T-helper 17 cell (primary cell): ENCODE measurements at places on chromosomes 1 and 21.

- peaks cover 1% of the 10 kb centered on the region for H3K36me3 ChIP-seq
- H3K27me3 ChIP-seq: peaks cover 9% of the 10 kb centered on the region
- no peaks in the 10 kb centered on the region for H3K4me1 ChIP-seq
- no peak overlapping the region for H3K27ac ChIP-seq
- DNase-seq: no peak
- no peak overlapping the region for H3K4me3 ChIP-seq
Measured at GRCh38 chr21:31644643-31645042, 14.8 kb upstream of the SOD1 start.

- no peaks in the 10 kb centered on the region for H3K27me3 ChIP-seq
- no peak overlapping the region for H3K4me3 ChIP-seq
- DNase-seq: no peak
- no peaks in the 10 kb centered on the region for H3K36me3 ChIP-seq
- H3K4me1 ChIP-seq: peaks cover 39% of the 10 kb centered on the region
Measured at GRCh38 chr1:15624133-15624714, 7.0 kb downstream of the DDI2 start.

DNA sequence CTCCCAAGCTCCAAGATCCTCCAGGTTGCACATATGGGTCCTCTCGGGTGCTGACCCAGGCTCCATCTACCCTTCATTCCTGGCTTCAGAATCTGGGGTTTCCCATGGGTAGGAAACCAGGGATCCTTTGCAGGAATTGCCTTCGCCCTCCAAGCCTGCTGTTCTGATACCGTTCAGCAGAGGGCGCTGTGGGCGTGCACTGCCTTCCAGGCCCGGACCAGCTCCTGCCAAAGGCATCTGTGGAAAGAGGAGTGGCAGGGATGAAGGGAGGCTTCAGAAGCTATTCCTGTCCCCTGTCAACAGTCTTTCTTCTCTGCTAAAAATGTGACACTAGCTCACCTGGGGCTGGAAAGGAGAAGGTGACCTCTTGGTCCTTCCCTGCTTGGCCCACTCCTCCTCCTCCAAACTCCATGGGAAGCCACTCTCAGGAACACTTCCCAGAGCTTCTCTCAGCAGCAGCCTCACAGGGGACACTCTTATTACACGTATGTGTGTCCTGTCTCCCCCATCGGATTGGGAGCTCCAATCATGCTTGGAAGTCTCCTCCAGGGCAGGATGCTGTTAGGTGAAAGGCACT is 71.2 kb downstream of the VWA5B1 start:
- no peak for DNase-seq
- H3K4me3 ChIP-seq: no peak overlapping the region
- peaks cover 71% of the 10 kb centered on the region for H3K27me3 ChIP-seq
- H3K36me3 ChIP-seq: peaks cover 2% of the 10 kb centered on the region
- peaks cover 9% of the 10 kb centered on the region for H3K4me1 ChIP-seq

GRCh38 chr1:19452221-19452663 is 33.1 kb downstream of the CAPZB start:
- no peaks in the 10 kb centered on the region for H3K36me3 ChIP-seq
- no peak for DNase-seq
- H3K4me1 ChIP-seq: peaks cover 75% of the 10 kb centered on the region
- H3K4me3 ChIP-seq: no peak overlapping the region

DNA sequence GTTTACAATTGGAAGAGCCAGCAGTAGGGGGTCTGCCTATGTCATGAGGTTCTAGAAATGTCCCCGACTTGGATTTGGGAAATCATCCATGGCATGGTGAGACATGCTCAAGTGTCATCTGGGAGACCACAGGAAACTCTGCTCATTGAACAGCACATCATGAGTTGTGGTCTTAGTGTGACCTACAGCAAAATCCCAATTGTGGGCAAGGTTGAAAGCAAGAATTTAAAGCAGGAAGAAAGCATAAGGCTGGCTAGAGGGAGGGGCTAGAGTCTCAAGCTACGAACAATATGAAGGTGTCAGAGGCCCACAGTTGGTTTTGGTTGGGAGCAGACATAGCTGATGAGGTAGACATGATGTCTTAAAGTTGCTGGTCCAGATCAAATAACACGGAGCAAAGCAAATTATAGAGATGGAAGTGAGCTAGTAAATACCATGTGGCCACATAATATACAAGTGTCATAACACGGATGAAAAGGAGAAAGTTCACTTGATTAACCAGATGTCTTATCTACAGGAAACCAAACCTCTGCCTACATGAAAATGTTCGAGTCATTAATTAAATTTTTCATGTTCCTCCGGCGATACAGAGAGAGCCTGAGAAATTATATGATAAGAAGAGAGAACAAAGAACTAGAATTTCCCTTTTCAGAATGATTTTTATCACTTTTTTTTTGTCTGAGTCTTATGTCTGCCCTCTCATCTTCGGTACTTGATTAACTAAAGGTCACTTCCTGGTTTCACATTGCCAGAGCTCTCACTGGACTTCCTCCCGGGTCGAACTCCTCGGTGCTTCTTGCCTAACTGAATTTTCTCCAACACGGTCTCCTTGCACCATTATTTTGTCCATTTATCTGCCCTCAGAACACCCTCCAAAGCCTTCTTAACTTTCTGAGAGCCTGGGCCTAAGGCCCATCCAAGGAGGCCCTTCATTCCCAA is 67.5 kb upstream of the DUSP10 start:
- peaks cover 9% of the 10 kb centered on the region for H3K27me3 ChIP-seq
- H3K4me3 ChIP-seq: no peak overlapping the region
- peaks cover 20% of the 10 kb centered on the region for H3K4me1 ChIP-seq
- DNase-seq: no peak
- H3K36me3 ChIP-seq: no peaks in the 10 kb centered on the region

GRCh38 chr1:85295654-85296053 is 19.2 kb upstream of the BCL10 start:
- no peak overlapping the region for H3K27ac ChIP-seq
- DNase-seq: no peak
- peaks cover 13% of the 10 kb centered on the region for H3K4me1 ChIP-seq
- no peak overlapping the region for H3K4me3 ChIP-seq

DNA sequence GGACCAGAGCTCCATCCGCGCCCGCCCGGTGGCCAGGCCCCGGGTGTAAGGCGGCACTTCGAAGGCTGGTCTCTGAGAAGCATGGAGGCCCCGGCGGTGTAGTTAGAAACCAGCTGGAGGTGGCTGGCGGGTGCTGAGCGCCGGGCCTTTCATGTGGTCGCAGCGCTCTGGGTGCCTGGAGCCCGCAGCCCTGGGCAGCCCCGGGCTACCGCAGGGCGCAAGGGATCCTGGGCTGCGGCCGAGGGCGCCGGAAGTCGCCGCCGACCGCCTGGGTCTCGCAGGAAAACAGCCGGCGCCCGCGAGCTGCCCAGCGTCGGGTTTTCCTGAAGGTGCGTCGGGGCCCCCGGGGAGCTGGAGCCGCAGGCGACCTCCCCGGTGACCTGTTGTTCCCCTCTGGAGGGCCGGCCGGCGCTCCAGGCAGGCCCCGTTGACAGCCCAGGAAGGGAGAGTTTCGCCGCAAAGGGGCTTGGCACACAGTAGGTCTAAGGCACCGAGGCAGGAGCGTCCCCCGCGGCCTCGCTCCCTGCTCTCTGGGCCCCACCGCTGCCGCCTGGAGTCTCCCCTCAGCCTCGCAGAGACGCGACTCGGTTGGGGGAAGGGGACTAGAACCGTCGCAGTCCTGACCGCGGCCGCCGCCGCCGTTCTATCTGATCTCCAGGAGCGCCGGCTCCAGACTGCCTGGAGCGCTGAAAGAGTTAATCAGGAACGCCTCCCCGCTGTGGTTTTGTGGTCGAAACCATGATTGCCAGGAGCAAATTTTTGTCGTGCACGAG is 2.7 kb downstream of the GRHL3 start:
- peaks cover 45% of the 10 kb centered on the region for H3K4me1 ChIP-seq
- peaks cover 38% of the 10 kb centered on the region for H3K27me3 ChIP-seq
- peak; percentile 40 for DNase-seq
- peak overlapping the region; percentile 91 for H3K4me3 ChIP-seq
- H3K36me3 ChIP-seq: no peaks in the 10 kb centered on the region

GRCh38 chr1:198015309-198015708 is 98.1 kb downstream of the LHX9 start:
- no peak overlapping the region for H3K4me3 ChIP-seq
- no peaks in the 10 kb centered on the region for H3K27me3 ChIP-seq
- H3K4me1 ChIP-seq: no peaks in the 10 kb centered on the region
- no peak overlapping the region for H3K27ac ChIP-seq
- no peaks in the 10 kb centered on the region for H3K36me3 ChIP-seq

DNA sequence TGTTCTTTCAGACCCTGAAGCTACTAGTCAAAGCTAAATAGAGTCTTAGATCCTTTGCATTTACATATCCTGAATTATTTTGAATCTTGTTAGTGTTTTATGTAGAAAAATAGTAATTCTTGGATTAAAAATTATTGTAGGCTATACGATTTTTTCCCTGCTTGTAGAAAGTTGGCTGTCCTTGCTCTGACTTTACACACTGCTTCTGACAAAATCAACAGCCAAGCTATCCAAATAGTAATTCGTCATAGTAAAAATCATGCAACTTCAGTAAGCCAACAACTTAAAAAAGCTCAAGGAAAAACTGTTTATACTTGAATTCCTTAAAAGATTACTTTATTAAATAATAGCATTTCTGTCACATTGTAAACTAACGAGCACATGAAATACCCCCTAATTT is 7.5 kb upstream of the KRTAP23-1 start:
- H3K36me3 ChIP-seq: no peaks in the 10 kb centered on the region
- H3K27me3 ChIP-seq: no peaks in the 10 kb centered on the region
- DNase-seq: no peak
- no peaks in the 10 kb centered on the region for H3K4me1 ChIP-seq

DNA sequence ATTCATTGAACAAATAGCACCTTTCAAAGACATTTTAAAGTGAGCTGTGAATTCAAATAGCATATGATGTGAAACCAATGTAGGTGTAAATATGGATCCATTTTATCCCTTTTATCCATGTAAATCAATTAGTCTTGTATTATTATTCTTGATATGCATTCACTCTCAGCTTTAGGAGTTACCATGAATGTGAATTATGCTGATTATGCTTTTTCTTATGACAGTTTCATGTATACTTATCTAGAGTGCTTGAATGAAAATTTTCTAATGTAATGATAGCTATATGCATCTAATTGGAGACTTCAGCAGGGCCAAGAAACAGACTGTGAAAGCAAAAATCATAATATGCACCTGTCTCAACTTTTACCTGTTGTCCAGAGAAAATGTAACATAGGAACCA is 226.6 kb upstream of the ST6GALNAC5 start:
- no peak overlapping the region for H3K27ac ChIP-seq
- no peaks in the 10 kb centered on the region for H3K27me3 ChIP-seq
- no peak for DNase-seq
- H3K36me3 ChIP-seq: no peaks in the 10 kb centered on the region

- no peak overlapping the region for H3K4me3 ChIP-seq
- H3K27me3 ChIP-seq: peaks cover 59% of the 10 kb centered on the region
- H3K36me3 ChIP-seq: no peaks in the 10 kb centered on the region
- no peaks in the 10 kb centered on the region for H3K4me1 ChIP-seq
- no peak for DNase-seq
Measured at GRCh38 chr1:110533230-110533629, 14.3 kb upstream of the KCNA10 start.

DNA sequence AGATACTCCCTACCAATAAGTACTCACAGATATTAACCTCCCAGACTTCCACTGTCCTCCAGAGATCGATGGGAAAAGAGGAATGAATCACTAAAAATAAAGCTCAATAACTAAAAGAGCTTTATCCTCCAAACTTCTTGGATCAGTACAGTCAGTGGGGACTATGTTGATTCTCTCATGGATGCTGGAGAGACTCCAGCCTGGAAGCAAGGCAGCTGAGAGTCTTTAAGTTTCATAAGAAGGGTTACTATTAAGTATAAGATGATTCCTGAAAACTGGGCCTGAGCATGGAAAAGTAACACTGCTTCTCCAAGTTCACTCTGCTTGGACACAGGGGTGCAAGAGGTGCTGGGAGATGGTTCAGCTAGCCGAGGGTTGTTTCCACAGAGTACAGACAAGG is 6.2 kb upstream of the DDR2 start:
- H3K36me3 ChIP-seq: peaks cover 8% of the 10 kb centered on the region
- H3K4me3 ChIP-seq: no peak overlapping the region
- no peak overlapping the region for H3K27ac ChIP-seq
- peaks cover 62% of the 10 kb centered on the region for H3K27me3 ChIP-seq

DNA sequence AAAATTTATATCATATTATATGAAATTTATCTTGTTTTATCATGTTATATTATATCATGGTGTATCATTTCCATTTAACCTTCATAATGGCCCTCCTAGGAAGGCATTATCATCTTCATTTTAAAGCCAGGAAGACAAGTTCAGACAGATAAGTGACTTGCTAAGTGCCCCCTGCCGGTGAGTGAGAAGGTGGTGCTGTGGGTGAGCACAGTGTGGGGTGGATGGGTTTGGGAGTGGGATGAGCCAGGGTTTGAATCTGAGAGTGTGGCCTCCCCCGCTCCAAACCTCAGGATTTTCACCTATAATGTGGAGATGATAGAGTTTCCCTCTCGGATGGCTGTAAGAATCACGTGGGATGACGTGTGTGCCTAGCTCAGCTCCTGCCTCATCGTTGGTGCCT is 108.7 kb upstream of the IGSF21 start:
- no peak overlapping the region for H3K27ac ChIP-seq
- peaks cover 30% of the 10 kb centered on the region for H3K27me3 ChIP-seq
- H3K4me3 ChIP-seq: no peak overlapping the region
- no peaks in the 10 kb centered on the region for H3K4me1 ChIP-seq

DNA sequence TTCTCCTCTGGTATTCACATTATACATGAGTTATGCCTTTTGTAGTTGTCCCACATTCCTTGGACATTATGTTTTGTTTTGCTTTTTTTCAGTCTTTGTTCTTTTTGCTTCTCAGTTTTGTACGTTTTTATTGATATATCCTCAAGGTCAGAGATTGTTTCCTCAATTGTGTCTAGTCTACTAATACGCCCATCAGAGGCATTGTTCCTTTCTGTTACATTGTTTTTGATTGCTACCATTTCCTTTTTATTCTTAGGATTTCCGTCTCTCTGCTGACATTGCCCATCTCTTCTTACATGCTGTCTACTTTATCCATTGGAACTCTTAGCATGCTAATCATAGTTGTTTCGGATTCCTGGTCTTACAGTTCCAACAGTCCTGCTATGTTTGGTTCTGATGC is 27.8 kb upstream of the MPC2 start:
- no peak for DNase-seq
- H3K4me1 ChIP-seq: peaks cover 8% of the 10 kb centered on the region
- H3K27ac ChIP-seq: no peak overlapping the region
- peaks cover 5% of the 10 kb centered on the region for H3K36me3 ChIP-seq
- H3K4me3 ChIP-seq: no peak overlapping the region
- H3K27me3 ChIP-seq: no peaks in the 10 kb centered on the region

- H3K27me3 ChIP-seq: peaks cover 6% of the 10 kb centered on the region
- H3K4me3 ChIP-seq: no peak overlapping the region
- no peaks in the 10 kb centered on the region for H3K4me1 ChIP-seq
- H3K27ac ChIP-seq: no peak overlapping the region
- DNase-seq: no peak
- H3K36me3 ChIP-seq: no peaks in the 10 kb centered on the region
Measured at GRCh38 chr1:75554181-75554580, 56.7 kb downstream of the SLC44A5 start.
